ENCODE measurements at places on chromosomes 11 and 22. TPM values are rescaled to one million over a fixed set of nuclear protein-coding genes. Genes with fewer than 3 reads are reported as not detected.
A peak's percentile ranks its signal among the peaks of the same experiment; 100 is the strongest.

GRCh38 chr22:20258584-20259326, 9.4 kb downstream of the RTN4R start:
- H3K4me1 ChIP-seq, result peaks cover 9% of the 10 kb centered on the region
- no peaks in the 10 kb centered on the region for H3K27me3 ChIP-seq
- no peak overlapping the region for H3K27ac ChIP-seq
- H3K4me3 ChIP-seq, result no peak overlapping the region
- H3K36me3 ChIP-seq, result no peaks in the 10 kb centered on the region
- DNase-seq, result peak; percentile 31

DNA sequence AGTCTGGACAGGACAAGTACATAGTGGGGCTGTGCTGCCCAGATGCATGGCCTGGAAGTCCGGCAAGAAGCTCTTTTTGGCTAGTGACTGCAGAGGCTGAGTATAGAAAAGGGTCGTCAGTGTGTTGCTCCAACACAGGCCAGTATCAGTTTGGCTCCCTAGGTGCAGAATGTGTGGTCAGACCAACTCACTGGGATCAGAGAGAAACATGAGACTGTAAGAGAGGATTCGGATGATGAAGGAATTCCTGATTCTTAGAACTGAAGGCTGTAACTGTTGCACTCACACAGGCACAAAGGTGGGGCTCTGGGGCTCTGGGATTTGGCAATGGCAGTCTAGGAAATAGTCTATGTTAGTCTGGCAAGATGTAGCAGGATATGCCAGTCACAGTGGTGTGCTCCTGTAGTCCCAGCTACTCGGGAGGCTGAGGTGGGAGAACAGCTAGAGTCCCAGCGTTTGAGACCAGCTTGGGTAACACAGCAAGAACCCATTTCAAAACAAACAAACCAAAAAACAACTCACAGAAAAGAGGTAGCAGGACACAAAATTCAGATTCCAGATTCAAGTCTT, 11.1 kb upstream of the UPB1 start:
- DNase-seq, result no peak
- no peaks in the 10 kb centered on the region for H3K36me3 ChIP-seq
- peaks cover 9% of the 10 kb centered on the region for H3K4me1 ChIP-seq
- H3K27me3 ChIP-seq, result peaks cover 5% of the 10 kb centered on the region

DNA sequence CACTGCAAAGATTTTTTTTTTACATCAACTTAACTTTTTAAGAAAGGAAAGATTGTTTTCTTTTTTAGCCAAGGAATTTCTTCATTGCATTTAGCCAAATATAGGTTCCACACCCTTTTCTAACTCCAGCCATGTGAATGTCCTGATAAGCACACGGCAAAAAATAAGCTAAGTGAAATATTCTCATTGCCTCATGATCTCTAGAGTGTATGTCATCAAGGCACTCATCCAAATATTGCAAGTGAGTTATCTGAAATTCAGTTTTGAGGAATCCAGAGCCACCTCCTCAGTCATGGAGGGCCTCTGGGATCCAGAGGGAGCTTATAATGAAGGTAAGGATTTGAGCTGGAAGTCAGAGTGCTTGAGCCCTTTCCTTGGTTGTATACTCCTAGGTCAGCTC, 80.0 kb downstream of the BLID start:
- no peaks in the 10 kb centered on the region for H3K36me3 ChIP-seq
- DNase-seq, result no peak
- no peak overlapping the region for H3K4me3 ChIP-seq

SCGB2A2 gene
- total RNA-seq, result not detected

GRCh38 chr11:16744128-16744725, 5.8 kb downstream of the C11orf58 start:
- H3K36me3 ChIP-seq, result peaks cover 54% of the 10 kb centered on the region
- no peaks in the 10 kb centered on the region for H3K27me3 ChIP-seq
- no peak overlapping the region for H3K27ac ChIP-seq
- H3K4me3 ChIP-seq, result no peak overlapping the region
- no peak for DNase-seq
- H3K4me1 ChIP-seq, result peaks cover 26% of the 10 kb centered on the region

- peaks cover 23% of the 10 kb centered on the region for H3K27me3 ChIP-seq
- peak; percentile 31 for DNase-seq
- H3K27ac ChIP-seq, result no peak overlapping the region
- no peaks in the 10 kb centered on the region for H3K36me3 ChIP-seq
Observed at GRCh38 chr11:94519478-94520084, 7.3 kb downstream of the C11orf97 start.

DNA sequence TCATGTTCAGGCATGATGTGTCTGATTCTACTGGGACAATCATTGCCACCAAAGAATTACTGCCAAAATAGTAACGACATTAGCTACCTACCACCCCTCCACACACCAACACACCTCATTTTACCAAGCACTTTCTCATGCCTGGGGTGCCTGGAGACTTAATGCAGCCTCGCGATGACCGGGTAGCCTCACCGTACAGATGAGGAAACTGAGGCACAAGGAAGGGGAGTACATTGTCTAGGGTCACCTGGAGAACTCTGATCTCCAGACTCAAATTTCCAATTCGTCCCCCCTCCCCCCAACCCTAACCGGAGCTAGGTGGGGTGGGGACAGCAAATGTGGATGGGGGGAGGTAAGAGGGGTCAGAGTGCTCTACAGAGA, 2.7 kb upstream of the RTN4RL2 start:
- no peak for DNase-seq
- peaks cover 35% of the 10 kb centered on the region for H3K27me3 ChIP-seq
- H3K4me1 ChIP-seq, result peaks cover 33% of the 10 kb centered on the region
- H3K4me3 ChIP-seq, result peak overlapping the region; percentile 22

OR56A1 gene
- not detected for total RNA-seq

DNA sequence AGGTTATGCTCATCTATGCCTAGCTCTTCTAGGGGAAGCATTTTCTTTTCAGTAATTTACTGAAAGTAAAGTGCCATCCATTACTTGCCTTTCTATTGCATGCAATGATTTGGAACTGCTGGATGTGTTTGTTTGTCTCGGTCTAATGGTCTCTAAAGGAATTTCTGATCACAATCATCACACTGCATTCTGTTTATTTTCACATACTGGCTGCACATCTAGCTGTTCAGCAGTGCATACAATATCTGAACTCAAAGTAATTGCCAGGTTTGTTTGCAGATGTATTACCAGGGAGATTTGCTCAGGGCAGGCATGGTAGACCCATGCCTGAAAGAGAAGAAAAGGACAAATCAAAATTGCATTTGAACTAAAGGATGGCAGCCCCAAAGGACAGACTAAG, 36.4 kb upstream of the CWF19L2 start:
- no peaks in the 10 kb centered on the region for H3K4me1 ChIP-seq
- peaks cover 5% of the 10 kb centered on the region for H3K27me3 ChIP-seq
- no peak overlapping the region for H3K27ac ChIP-seq
- DNase-seq, result no peak

EPS8L2 gene
- 15.0 TPM for total RNA-seq

DNA sequence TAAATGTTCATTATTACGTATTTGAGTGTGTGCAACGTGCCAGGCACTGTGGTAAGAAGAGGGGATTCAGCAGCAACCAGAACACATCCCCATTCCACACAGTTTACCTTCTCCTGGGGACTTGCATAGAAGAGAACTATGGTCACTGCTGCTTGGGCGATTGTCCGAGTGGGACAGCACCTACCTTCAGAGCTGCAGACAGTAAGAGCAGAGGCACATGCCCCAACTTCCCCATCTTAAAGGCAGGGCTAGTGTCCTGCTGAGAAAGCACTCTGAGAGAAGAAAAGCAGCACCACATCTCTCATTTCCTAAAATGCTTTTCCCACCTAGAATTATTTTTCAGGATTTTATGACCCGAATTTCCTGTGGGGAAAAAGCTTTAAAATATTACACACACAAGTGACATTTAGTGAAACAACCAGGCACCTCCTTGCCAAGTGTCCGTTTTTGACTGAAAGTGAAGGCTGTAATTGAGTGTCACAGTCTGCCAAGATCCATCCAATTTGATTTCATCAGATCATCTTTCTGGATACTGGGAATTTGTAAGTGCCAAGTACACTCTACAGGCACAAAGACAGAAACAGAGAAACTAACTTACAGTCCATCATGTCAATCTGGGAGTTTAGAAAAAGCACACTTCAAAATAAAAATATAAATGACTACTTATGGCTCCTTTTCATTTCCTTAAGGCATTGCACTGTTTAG, 24.6 kb downstream of the TRAF6 start:
- DNase-seq, result no peak
- H3K4me3 ChIP-seq, result no peak overlapping the region
- H3K27me3 ChIP-seq, result no peaks in the 10 kb centered on the region

DNA sequence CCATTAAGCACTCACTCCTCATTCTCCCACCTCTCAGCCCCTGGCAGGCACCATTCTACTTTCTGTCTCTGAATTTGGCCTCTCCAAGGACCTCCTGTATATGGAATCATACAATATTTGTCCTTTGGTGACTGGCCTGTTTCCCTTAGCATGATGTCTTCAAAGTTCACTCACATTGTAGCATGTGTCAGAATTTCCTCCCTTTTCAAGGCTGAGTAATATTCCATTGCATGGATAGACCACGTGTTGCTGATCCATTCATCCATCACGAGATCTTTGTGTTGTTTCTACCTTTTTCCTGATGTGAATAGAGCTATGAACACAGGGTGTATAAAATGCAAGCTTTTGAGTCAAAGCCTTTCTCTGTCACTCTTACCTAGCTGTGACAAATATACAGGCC, 11.6 kb downstream of the FADS2 start:
- peak overlapping the region; percentile 48 for H3K27ac ChIP-seq
- H3K27me3 ChIP-seq, result no peaks in the 10 kb centered on the region
- H3K4me1 ChIP-seq, result peaks cover 29% of the 10 kb centered on the region
- no peak for DNase-seq
- peaks cover 78% of the 10 kb centered on the region for H3K36me3 ChIP-seq

- H3K4me1 ChIP-seq, result no peaks in the 10 kb centered on the region
- DNase-seq, result no peak
- peaks cover 40% of the 10 kb centered on the region for H3K36me3 ChIP-seq
- H3K4me3 ChIP-seq, result no peak overlapping the region
- no peaks in the 10 kb centered on the region for H3K27me3 ChIP-seq
- no peak overlapping the region for H3K27ac ChIP-seq
Observed at GRCh38 chr22:19056951-19057401, 65.2 kb downstream of the DGCR2 start.

GRCh38 chr11:70703141-70704064, 305.1 kb downstream of the CTTN start:
- no peak for DNase-seq
- H3K36me3 ChIP-seq, result no peaks in the 10 kb centered on the region
- no peak overlapping the region for H3K4me3 ChIP-seq

DNA sequence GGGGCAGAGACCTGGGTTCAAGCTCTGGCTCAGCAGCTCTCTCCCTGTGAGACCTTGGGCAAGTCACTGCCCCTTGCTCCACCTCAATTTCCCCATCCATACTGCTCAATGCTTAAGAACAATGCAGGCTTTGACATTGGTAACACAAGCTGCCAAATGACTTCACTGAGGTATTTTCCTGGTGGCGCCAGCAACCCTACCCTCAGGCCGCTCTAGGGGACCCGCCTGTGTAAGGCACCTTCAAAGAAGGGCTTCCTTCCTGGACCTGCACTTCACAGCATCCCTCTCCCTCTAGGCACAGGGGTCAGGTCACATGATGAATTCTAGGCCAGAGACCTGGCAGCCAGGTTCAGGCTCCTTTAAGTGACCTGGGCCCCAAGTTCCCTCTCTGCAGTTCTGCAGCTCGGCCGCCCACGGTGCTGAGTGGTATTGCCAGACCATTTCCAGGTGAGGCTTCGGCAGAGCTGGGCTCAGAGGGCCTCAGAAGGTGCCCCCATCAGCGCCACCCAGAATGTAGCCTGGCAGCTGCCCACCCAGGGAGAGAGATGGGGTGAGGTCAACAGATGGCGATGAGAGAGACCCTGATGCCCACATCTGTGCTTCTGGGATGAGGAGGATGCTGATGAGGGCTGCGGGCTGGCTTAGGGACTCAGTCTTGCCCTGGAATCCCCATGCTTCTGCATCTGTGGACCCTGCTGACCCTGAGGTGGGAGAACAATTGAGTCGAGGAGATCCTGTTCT, 4.5 kb downstream of the WNT11 start:
- peaks cover 29% of the 10 kb centered on the region for H3K27me3 ChIP-seq
- no peak overlapping the region for H3K27ac ChIP-seq
- H3K4me3 ChIP-seq, result no peak overlapping the region

DNA sequence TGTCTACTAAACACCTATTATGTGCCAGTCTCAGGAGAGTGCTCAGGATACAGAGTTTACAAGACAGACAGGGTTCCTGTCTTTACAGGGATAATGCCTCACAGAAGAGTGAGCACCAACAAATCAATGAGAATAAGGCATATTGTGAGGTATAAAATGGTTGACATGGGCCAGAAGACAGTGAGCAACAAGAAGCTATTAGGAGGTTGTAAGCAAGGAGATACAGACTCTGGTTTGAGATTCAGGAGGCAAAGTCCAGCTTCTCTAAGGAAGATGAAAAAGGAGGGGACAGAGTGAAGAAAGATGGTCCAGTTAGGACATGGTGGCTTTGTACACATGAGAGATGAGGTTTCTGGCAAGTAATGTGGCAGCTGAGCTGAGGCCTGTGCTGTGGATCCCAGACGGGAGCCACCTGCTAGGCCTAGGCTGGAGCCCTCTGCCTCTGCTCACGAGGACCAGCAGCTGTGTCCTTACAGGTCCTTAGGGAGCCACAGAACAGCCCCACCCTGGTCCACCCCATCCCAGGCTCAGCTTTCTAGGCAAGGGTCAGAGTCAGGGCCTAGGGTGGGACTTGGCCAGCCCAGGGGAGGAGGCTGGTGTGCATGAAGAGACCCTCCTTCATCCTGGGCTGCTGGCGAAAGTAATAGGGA, 110.5 kb downstream of the ZNF280B start:
- no peak overlapping the region for H3K27ac ChIP-seq
- H3K4me3 ChIP-seq, result no peak overlapping the region
- DNase-seq, result no peak
